ENCODE measurements at places on chromosomes 5 and 9.

- peak; percentile 28 for DNase-seq
These were observed at the start of gene ENTPD2 for GRCh38 chr9:137053944-137054931. Gene ENTPD2 (minus strand): TSS chr9:137054061. CDS start chr9:137053997, 64 bp downstream.

DNA sequence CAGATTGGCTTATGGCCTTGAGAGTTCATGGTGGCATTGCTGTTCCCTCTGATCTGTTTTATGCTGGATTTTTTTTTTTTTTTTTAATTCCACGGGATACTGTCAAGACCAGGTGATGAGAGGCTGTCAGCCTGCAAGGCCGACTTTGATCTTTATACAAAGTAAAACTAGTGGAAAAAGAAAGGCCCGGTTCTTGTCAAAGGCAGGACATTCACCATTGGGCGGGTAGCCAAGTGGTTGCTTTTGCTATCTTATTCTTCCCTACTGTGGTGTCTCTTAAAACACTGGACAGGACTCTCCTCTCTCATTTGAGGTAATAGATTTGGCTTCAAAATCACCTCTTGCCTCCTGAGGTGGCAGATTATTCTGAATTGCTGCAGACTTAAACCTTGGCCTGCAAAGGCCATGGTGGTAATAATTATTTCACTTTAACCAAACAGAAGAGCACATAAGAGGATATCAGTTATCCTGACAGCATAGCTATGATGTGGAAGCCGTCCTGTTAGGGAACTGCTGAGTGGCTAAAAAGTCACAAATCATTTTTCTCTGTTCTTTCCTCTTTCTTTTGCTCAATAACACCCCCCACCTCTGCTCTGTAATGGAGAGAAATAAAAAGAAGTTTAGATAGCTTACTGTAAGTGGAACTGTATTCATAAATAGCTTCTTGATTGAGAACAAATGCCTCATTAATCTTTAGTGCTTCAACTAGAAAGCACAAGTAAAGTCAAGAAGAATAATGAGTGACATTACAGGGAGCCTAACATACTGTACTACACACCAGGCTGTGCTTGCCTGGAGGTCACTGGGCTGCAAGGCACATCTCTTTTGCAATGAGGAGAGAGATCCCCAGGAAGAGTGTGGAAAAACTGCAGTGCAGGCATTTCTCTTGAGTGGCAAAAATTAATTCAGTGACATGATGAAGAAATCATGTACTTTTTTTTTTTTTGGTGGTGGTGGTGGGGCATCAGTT is 275.6 kb downstream of the KDM4C start:
- no peak for DNase-seq

GRCh38 chr5:111517853-111518501 is 5.6 kb upstream of the STARD4 start:
- DNase-seq, result no peak

DNA sequence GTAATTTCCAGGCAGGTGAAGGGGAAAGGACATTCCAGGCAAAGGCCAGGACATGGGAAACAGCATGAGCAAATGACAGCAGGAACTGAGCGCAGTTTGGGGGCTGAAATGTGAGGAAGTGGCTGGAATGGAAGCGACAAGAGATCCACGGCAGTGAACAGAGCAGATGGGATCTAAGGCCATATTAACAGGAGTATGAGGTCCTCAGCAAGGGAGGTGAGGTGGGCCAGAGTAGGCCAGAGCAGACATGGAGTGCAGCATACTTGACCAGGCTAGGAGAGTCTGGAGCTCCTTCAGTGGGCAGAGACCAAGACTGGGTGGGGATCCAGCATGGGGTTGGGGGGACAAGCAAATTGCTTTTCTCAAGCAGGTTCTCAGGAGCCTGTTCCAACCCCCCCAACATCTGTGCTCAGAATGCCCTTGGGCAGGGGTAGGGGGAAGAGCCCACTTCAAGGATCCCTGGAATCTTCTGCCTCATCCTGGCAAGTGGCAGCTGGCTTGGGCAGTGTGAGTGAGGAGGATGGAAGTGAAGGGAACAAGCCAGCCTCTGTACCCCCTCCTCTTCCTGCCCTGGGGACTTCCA is 34.5 kb downstream of the DAB2IP start:
- no peak for DNase-seq

DNA sequence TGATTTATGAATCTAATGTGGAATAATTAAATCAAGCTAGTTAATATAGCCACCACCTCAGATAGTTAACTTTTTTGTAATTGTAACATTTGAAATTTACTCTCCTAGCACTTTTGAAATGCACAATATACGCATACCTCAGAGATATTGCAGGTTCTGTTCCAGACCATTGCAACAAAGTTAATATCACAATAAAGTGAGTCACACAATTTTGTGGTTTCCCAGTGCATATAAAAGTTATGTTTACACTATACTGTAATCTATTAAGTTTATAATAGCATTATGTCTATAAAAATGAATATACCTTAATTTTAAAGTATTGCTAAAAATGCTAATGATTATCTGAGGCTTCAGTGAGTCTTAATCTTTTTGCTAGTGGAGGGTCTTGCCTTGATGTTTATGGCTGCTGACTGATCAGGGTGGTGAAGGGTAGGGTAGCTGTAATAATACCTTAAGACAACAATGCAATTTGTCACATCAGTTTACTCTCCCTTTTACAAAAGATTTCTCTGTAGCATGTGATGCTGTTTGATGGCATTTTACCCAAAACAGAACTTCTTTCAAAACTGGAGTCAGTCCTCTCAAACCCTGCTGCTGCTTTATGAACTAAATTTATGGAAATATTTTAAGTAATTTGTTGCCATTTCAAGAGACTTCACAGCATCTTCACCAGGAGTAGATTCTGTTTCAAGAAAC is 235.1 kb upstream of the ADAMTSL1 start:
- no peak for DNase-seq

Measured in effector memory CD4-positive, alpha-beta T cell (primary cell).